ENCODE measurements at places on chromosomes 3 and 15.

GRCh38 chr15:100524326-100524725, 4.4 kb downstream of the CERS3 start:
- no peak for DNase-seq

DNA sequence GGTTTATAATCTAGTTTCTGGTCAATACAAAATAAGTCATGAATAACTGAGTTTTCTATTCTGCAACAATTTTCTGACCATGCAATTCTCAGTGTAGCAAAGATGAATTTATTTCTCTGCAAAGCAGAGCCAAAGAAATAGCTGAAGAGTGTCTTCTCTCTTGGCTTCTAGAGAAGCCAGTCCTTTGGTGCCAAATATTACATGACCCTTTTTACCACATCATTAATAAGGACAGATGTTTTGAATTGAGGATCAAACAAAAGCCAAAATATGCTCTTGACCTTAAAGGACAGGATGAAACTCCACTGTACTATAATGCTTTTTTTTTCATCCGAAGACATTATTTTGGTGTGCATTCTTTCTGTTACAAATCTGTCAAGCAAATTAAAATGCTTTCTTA, 40.2 kb upstream of the OSTN start:
- DNase-seq, result no peak

DNA sequence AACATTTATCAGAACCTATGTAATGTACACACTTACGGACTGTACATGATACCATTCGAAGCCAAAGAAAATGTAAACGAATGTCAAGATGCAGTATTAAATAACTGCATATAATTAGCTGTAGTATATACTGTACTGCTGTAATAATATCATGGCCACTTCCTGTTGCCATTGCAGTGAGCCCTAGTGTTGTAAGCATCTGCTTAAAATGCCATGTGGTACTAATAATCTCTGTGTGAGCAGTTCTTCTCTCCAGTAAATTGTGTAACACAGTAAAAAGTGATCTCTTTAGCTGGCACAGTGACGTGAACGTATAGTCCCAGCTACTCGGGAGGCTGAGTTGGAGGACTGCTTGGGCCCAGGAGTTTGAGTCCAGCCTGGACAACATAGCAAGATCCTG, 8.6 kb downstream of the SPG11 start:
- no peak for DNase-seq

DNA sequence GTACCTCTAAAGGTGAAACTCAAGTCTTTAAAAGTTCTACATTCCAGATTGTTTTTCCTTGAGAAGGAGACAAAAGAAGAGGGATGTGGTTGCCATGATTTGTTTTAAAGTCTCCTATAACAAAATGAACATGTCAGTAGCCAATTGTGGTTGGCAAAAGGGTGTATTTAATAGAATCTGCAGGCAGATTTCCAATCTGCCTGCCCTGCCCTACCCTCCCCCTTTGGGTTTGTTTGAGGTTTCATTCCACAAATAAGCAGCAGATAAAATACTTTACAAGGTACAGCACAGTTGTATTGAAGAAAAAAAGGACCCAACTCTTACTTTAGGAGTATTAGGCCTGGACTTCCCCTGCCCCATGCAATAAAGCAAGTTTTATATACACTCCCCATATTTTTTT, 59.5 kb downstream of the MLH1 start:
- no peak for DNase-seq

DNA sequence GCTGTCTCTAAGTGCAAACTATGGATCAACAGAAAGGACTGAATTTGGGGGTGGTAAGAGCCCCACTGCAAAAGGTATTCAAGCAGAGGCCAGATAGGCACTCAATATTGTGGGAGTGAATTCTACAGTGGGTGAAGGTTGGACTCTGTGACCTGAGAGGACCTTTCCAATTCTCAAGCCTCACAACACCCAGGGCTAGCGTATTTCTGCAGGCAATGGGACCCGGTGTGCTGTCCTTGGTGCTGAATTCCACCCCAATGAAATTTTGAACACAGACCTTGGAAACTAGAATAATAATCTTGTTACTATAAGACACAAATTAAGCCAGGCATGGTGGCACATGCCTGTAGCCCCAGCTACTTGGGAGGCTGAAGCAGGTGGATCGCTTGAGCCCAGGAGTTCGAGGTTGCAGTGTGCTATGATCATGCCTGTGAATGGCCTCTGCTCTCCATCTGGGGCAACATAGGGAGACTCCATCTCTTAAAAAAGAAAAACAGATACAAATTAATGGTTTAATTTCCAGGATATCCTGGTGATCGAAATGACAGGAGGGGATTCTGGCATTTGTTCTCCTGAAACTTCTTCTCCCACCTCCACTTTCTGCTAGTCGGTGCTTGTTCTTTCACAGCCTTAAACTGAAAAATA, 135.4 kb downstream of the RAB11A start:
- DNase-seq, result no peak

- DNase-seq, result no peak
These were observed 586 bp downstream of the LRRK1 start for GRCh38 chr15:100919481-100920405.

- no peak for DNase-seq
These were observed 474.7 kb upstream of the IL12A start for GRCh38 chr3:159513867-159514380.
